Stimulated activated effector memory CD8-positive, alpha-beta T cell treated with anti-CD3 and anti-CD28 coated beads, Interleukin-12 subunit alpha, Interleukin-12 subunit beta, amount 100 ng/mL, for 72 hours (primary cell): ENCODE measurements at places on chromosomes 12 and 14.
A peak's percentile ranks its signal among the peaks of the same experiment; 100 is the strongest.

GRCh38 chr14:32940066-32940651 is 1.5 kb downstream of the NPAS3 start:
- no peak for DNase-seq

GRCh38 chr12:50006754-50007442 is 18.4 kb downstream of the RACGAP1 start:
- DNase-seq = no peak

DNA sequence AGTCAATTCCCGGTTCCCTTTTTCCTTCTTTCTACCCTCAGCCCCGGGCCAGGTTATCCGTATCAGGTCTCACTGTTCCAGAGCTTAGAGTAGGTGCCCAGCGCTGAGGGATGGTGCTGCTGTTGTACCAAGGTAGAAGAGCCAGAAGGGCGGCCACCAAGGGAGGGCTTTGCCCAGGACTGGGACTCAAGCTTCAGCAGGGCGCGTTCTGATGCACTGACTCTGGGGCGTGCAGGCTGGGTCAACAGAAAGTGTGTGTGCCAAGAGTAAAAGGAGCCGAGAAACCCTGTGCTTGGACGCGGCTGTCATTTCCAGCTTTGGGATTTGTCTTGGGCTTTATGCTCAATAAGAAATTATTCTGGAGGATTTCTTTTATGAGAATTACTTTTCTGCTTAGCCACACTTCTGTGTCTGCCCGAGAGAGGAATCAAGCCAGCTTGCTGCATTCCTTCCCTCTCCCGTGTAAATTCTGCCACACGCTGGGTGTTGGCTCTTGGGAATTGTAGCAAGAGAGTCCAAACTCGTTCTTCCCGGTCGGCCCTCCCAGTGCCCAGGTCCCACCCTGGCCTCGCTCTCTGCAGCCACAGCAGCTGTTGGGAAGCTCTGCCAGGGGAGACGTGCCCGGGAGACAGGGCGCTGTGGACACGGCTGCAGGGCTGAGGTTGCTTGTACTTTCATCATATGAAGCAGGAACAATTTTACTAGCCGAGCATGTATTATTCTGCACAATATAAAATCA is 98.0 kb downstream of the FBXL14 start:
- DNase-seq = no peak

GRCh38 chr12:16272222-16272621 is 5.3 kb downstream of the SLC15A5 start:
- DNase-seq = no peak

- DNase-seq = no peak
Measured at GRCh38 chr14:98834119-98834518, 437.9 kb downstream of the BCL11B start.

DNA sequence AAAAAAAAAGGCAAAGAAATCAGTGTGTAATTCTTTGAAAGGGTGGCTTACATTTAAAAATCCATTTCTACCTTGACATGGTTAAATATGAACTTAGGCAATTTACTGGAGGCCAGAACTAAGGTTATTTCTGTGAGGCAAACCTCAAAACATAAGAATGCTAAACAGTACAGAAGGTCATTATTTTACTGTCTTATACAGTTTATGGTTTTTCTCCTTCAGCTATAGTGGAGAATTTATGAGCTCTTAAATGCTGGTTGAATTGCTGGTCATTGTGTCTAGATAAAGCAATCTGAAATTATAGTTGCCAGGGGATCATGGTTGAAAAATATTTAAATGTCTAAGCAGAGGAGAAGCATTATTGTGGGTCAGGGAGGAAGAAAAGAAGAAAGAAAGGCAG is 70.5 kb downstream of the TRIM9 start:
- DNase-seq = no peak

DNA sequence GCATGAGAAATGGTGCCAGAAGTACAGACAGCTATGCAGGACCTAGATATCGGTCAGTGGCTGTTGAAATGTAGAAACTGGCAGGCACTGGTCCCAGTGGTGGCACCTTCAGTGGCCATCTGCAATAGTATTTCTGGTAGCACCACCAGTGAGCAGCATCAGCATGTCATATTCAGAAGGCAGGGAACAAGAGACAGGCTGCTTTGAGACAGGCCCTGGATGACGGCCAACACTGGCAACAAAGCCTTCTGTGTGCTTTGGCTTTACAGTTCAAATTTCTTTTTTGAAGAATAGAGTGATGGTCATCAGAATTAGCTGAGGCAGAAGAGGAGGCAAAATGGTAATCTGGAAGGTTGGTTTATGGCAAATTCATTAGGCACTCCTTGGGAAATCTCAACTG is 273.4 kb upstream of the SLC16A7 start:
- DNase-seq = no peak

- DNase-seq = no peak
Measured at GRCh38 chr12:31944299-31944698, 14.9 kb upstream of the RESF1 start.

DNA sequence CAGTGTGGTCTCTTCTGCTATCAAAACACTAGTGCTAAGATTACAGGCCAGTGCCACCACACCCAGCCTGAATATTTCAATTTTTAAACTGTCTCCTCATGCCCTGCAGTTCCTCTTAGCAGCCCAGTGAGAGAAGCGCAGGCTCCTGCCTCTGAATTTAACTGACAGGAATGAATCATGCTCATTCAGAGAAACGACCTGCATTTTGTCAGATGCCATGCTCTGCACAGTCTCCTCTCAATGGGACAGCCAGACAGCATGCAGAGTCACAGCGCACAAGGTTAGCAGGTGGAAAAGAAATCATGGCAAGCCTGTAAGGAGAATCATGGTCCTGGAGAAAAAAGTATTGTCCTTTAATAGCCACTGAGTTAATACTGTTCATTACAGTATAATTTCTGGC is 691.0 kb upstream of the SEL1L start:
- DNase-seq = no peak

GRCh38 chr12:95205685-95206084 is 11.6 kb downstream of the FGD6 start:
- DNase-seq = no peak

GRCh38 chr12:102917026-102917787 is at the start of gene PAH:
Gene PAH (minus strand): TSS chr12:102917244. CDS start chr12:102917130, 114 bp downstream.
- peak; percentile 2 for DNase-seq

GRCh38 chr14:98489115-98489514 is 782.9 kb downstream of the BCL11B start:
- no peak for DNase-seq

GRCh38 chr14:50347521-50347920 is 35.4 kb downstream of the DMAC2L start:
- DNase-seq = no peak

GRCh38 chr14:36975834-36976233 is 196.6 kb downstream of the SLC25A21 start:
- DNase-seq = no peak

- no peak for DNase-seq
Measured at GRCh38 chr12:6555018-6555691, 687 bp downstream of the IFFO1 start.

GRCh38 chr12:19030603-19031002 is 98.9 kb upstream of the PLEKHA5 start:
- no peak for DNase-seq

DNA sequence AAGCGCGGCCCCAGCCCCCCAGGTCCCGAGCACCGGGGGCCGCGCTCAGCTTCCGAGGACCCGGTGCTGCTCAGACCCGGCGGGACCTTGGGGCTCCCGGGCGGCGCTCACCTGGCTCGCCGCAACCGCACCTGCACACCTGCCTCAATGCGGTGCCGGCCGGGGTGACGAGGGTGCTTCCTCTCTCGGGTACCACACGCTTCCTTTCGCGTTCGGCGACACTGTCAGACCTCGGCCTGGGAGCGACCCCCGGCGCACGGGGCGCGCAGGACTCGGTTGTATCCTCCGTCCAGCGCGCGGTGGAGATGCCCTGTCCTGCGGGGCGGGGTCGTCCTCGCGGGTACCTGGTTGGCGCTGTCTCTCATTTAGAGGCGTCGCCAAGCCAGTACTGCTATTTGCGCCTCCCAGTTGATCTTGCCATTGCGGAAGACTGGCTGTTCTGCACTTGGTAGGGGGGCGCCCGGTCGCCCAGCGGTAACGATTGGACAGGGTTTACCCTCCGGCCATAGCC is 718 bp downstream of the PACS2 start:
- no peak for DNase-seq

- DNase-seq = no peak
Measured at GRCh38 chr14:92254786-92255185, 68.2 kb upstream of the SLC24A4 start.

- DNase-seq = no peak
Measured at GRCh38 chr12:111443086-111443485, 37.4 kb downstream of the SH2B3 start.

GRCh38 chr12:69392179-69392928 is 32.8 kb downstream of the YEATS4 start:
- no peak for DNase-seq

DNA sequence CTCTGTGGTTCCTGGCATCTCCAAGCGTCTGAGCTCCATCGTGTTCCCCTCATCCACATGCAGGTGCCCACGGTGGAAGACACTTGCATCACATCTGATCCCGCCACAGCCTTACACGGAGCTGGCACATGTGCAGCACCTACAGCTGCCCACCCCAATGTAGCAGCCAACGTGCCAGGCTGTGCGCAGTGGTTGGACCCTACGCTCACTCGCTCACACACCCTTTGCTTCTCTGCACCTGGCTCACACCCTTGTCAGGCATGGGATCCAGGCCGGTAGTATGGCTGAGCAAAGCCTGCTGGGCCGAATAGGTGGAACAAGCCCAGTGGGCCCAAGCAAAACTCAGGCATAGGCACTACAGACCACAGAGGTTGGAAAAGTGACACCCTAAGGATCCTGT is 567.2 kb downstream of the FSCB start:
- DNase-seq = no peak

GRCh38 chr12:7339675-7340074 is 35.8 kb downstream of the ACSM4 start:
- no peak for DNase-seq

GRCh38 chr14:54769951-54770863 is 132.4 kb downstream of the GCH1 start:
- DNase-seq = no peak
